Hypothalamus (tissue), 51 donors: ENCODE measurements at places on chromosomes 13 and 19.

GRCh38 chr13:77863144-77863543 lies 55.5 kb downstream of the EDNRB start:
- DNase-seq, result no peak

DNA sequence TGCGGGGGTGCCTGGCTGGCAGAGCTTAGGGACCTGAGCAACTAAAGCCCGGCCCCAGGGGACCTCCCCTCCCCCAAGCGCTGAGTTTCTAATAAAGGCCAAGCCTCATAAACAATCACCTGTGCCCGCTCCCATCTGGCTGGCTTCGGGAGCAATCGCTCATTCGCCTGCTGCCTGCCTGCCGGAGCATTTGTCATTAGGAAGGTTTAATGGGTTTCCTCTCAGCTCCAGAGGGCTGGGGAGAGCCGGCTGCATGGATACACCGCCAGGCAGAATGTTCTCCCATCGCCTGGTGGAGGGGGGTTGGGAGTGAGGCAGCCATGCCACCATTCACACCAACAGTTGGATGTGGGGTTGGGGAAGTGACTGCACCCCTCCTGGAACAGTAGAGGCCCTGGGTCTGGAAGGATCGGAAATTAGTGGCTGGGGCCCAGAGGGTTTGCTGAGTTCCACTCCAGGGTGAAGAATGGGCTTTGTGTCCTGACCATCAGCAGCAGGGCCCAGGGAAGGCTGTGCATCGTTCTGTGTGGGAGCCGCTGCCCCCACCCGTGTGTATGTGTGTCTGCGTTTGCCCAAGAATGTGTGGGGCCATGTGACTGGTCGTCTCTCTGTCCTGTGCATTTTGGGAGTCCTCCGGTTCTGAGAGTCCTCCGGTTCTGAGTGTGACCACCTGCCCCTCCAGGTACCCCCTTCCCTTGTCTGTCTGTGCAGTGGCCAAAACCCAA lies 15.3 kb downstream of the PIN1 start:
- peak; percentile 30 for DNase-seq

- DNase-seq, result no peak
Measured at GRCh38 chr19:5074830-5075394, 106.0 kb downstream of the KDM4B start.

- DNase-seq, result no peak
Measured at GRCh38 chr19:18041054-18041453, 33.1 kb downstream of the ARRDC2 start.

- no peak for DNase-seq
Measured at GRCh38 chr19:38619361-38620174, 580 bp downstream of the EIF3K start.

DNA sequence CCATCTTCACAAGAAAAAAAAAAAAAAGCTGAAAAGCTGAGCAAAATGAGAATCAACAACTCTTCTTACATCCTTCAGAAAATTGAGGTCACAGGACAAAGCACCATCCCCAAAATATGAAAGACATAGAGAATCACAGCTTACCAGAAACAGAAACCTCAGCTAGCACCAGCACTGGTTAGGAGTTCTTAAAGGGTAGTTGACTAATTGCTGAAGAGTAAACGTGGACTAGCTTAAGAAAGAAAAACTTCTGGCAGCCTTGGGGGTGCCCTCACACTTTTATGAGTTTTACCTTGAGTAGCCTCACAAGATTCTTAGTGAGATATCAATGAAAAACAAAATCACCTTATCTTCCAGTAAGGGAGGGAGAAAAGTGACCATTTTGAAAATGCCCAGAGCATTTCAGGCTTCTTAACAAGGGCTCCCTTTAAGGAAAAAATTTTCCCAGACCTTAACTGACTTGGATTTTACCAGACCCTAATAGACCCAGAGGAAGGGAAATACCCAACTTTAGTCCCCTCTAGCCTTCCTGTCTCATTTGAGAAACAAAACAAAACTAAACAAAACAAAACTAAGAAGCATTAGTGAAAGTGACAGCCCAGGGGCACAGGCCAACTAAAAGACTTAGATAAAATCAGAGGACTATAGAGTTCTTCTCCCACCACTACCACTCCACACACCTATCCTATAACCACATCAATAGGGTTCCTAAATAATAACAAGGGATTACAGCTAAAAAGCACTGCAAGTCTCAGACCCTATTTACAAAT lies 888.6 kb downstream of the DIAPH3 start:
- DNase-seq, result no peak

DNA sequence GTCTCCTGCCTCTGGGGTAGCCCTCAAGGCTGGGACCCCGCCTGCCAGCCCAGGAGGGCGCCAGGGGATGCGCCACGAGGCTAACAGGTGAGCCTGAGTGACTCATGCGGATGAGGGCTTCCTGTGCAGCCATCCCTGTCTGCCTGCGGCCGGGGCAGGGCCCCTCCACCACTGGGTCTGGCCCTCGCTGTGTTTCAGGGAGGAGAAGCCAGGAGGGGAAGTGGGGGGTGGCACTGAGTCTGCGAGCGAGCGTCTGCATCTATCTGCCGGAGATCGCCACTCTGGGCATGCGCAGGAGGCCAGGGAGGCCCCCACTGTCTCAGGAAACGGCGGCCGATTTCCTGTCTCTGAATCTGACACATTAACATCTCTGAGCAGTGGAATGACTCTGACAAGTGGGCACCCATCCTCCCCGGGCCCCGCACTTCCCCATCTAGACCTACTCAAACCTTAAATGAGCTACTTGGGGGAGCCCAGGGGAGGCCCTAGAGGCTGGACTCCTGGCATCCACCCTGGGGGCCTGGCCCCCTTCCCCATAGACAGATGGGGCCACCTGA lies 19.7 kb downstream of the RFX1 start:
- DNase-seq, result peak; percentile 21

GRCh38 chr13:52862358-52863206 lies 14.1 kb upstream of the PCDH8 start:
- DNase-seq, result no peak

- DNase-seq, result no peak
Measured at GRCh38 chr19:7879111-7879807, 5.1 kb upstream of the PRR36 start.

DNA sequence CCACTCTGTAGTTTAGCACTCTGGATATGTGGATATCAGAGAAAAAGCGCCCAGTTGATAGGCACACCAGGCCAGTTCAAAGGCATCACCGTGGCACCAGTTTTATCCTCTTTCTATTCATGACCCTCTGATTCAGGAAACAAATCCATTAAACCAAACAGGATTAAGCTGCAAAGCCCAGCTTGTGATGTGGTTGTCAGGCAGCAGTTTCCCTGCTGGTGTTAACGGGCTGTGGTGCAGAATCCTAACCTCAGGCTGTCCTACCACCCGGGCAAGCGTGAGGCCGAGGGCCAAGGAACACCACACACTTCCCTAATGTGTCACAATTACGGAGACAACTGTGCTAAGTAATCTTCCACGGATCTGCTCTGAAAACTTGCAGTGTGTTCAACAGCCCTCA lies 209.1 kb downstream of the OLFM4 start:
- DNase-seq, result no peak

- DNase-seq, result no peak
Measured at GRCh38 chr19:40466219-40466984, 399 bp upstream of the SPTBN4 start.

DNA sequence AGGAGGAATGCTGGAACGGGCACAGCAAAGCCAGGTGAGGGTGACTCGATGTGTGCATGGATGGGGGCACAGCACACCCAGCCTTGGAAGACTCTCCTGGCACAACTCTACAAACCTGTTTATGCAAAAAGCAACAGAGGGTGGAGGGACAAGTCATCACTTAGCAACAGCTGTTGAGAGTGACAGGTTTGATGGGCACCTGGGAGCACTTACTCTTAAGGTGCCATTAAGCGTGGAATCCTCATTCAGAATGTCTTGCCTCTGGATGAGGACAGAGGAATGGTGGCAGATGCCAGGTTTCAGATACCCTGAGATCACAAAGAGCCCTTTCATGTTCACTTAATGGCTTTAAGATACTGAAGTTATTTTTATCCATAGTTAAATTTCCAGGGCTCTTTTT lies 97.0 kb downstream of the DCT start:
- no peak for DNase-seq

GRCh38 chr19:40804783-40805242 lies 5.8 kb downstream of the EGLN2 start:
- no peak for DNase-seq

GRCh38 chr13:84362777-84363176 lies 480.5 kb upstream of the SLITRK1 start:
- DNase-seq, result no peak

DNA sequence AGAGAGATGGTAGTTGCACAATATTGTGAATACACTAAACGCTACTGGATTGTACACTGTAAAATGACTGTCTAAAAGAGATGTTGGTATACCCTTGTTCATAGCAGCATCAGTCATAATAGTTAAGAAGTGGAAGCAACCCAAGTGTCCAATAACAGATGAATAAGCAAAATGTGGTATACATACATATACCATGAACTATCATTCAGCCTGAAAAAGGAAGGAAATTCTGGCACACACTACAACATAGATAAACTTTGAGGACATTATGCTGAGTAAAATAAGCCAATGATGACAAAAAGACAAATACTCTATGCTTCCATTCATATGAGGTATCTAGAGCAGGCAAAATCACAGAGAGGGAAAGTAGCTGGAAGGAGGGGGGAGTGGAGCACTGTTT lies 16.0 kb downstream of the DZIP1 start:
- no peak for DNase-seq

- no peak for DNase-seq
Measured at GRCh38 chr19:46383846-46384245, 29.5 kb downstream of the CCDC8 start.

DNA sequence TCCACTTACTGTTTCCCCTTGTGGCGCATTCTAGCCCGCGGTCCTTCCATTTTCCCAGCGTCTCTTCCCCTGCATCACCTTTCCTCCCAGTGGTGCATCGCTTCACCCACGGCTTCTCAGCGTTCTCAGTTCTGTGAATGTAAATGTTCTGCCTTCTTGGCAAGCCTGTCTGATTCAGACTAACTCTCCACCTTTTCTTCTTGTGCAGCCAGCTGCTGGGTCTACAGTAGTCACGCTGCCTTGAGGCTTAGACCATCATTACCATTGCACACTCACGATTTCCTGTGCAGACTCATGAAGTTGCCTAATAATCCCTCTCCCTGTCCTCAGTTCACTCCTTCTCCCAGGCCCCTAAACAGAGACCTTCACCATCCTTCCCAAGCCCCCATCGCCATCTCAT lies 75.0 kb downstream of the DHRS12 start:
- no peak for DNase-seq

- DNase-seq, result no peak
Measured at GRCh38 chr13:113421673-113422270, 31.5 kb downstream of the ADPRHL1 start.

DNA sequence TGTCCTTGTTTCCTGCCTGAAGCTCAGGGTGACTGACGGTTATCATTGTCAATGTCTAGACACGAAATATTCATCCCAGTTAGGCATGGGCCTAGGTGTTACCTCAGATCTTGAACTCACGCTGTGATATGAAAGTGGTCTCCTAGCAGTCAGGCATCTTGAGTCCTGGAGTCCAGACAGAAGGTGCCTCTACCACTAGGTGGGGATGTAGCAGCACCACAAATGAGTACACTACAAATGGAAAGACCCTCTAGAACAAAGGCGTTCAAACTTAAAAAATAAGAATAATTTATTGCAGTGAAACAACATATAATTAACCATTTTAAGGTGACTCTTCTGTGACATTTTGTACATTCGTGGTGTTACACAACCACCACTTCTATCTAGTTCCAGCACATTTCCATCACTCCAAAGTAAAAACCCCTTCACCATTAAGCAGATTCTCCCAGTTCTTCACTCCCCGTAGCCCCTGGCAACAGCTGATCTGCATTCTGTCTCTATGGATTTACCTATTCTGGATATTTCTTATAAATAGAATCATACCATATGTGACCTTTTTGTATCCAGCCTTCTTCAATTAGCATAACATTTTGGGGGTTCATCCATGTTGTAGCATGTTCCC lies 11.9 kb upstream of the FRY start:
- DNase-seq, result peak; percentile 22

DNA sequence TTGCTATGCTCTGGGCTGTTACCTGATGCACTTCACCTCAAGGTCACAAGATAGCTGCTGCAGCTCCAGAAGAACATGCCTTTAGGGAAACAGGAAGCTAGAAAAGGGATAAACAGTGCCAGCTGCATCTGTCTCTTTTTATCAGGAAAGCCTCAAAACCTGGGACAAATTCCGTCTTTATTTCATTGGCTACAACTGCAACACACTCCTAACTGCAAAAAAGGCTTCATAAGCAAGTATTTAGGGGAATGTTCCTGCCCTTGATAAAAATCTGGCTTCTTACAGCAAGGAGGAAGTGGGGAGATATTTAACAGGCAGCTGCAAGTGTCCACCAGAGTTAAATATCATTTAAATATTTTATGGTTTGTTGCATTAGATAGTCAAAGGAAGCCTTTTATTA lies 34.2 kb upstream of the SERTM1 start:
- no peak for DNase-seq

- DNase-seq, result no peak
Measured at GRCh38 chr19:17929056-17929455, 3.8 kb upstream of the CCDC124 start.

DNA sequence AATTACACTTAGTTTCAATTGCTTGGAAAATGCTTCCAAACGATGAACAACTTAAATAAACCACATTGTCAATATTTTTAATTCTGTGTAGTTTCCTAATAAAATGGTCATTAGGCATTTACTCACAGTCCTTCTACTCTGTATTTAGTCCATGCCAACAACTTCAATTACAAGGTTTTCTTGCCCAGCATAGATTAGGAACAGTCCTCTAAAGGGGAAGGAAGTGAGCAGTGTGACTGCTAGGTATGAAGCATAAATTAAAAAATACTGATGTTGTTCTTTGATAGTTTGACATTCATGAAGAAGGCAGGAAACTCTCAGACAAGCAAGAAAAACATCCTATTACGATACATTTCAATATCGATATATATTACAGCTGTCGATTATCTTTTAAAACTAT lies 716.0 kb upstream of the PCDH9 start:
- DNase-seq, result no peak

- DNase-seq, result no peak
Measured at GRCh38 chr13:111337206-111337605, 16.8 kb downstream of the TEX29 start.

GRCh38 chr19:6250024-6250615 lies 29.7 kb downstream of the MLLT1 start:
- DNase-seq, result no peak

GRCh38 chr13:24323036-24323738 lies 13.8 kb downstream of the C1QTNF9 start:
- DNase-seq, result no peak

GRCh38 chr13:44198826-44199225 lies 174.8 kb upstream of the SERP2 start:
- DNase-seq, result no peak

DNA sequence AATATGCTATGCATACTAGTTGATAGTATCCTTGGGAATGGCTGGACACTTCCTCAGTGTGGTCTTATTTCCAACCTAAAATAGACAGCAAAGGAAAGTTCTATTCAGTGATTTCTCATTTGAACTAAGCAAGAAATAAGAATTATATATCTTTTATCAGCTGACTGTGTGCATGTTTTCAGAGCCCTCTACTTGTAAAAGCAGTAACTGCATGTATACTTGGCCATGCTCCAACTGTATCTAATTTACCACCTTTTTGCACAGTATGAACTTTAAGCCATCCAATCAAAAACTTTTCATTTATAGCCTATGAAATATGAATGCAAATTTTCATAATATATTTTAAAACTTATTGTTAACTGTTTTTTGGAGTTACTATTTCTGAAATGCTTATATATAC lies 136.4 kb upstream of the PCDH9 start:
- no peak for DNase-seq
